ENCODE measurements at places on chromosomes 2 and 18. TPM values are rescaled to one million over a fixed set of nuclear protein-coding genes. Genes with fewer than 3 reads are reported as not detected.
A peak's percentile ranks its signal among the peaks of the same experiment; 100 is the strongest.

DNA sequence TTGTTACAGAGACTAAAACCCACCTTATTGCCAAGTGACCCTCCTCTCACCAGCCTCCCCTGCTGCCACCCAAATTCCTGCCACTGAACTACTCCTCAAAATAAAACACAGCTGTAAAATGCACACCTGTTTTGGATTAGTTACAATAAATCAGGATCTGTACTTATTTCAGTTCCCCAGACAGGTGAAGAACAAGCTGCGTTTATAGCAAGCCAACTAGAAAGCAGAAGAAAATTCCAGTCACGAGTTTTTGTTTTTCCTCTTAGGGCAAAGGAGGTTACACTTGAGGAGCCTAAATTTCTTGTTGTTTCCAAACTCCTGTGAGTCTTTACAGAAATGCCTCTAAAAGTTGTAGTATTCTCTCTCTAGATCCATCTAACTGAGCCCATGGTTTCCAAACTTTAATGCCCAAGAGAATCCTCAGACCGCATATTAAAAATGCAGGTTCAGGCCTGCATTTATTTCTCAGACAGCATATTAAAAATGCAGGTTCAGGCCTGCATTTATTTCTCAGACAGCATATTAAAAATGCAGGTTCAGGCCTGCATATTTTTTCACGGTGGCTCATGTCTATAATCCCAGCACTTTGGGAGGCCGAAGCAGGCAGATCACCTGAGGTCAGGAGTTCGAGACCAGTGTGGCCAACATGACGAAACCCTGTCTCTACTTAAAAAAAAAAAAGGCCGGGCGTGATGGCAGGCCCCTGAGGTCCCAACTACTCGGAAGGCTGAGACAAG lies 62.2 kb downstream of the ALPK2 start:
- H3K4me1 ChIP-seq, result peaks cover 15% of the 10 kb centered on the region
- no peak overlapping the region for H3K4me3 ChIP-seq
- no peak overlapping the region for H3K27ac ChIP-seq
- no peak for DNase-seq
- no peaks in the 10 kb centered on the region for H3K36me3 ChIP-seq

- H3K4me3 ChIP-seq, result no peak overlapping the region
- H3K27ac ChIP-seq, result no peak overlapping the region
- H3K27me3 ChIP-seq, result peaks cover 3% of the 10 kb centered on the region
- DNase-seq, result no peak
- no peaks in the 10 kb centered on the region for H3K4me1 ChIP-seq
These were observed 230.1 kb upstream of the PXDN start for GRCh38 chr2:1974397-1974796.

DNA sequence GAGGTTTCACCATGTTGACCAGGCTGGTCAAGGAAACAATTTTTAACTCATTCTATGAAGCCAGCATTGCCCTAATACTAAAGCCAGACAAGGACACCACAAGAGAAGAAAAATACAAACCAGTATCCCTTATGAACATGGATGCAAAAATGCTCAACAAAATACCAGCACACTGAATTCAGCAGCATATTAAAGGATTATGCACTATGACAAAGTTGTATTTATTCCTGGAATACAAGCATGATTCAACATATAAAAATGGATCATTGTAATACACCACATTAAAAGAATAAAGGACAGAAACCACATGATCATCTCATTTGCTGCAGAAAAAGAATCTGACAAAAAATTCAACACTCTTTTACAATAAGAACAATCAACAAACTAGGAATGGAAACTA lies 138.7 kb downstream of the RAB3GAP1 start:
- no peak overlapping the region for H3K4me3 ChIP-seq
- peaks cover 3% of the 10 kb centered on the region for H3K36me3 ChIP-seq
- H3K4me1 ChIP-seq, result no peaks in the 10 kb centered on the region

- H3K4me1 ChIP-seq, result peaks cover 17% of the 10 kb centered on the region
- no peak for DNase-seq
- peak overlapping the region; percentile 85 for H3K27ac ChIP-seq
- no peaks in the 10 kb centered on the region for H3K36me3 ChIP-seq
- no peaks in the 10 kb centered on the region for H3K27me3 ChIP-seq
These were observed 563 bp downstream of the KIF3C start for GRCh38 chr2:25981596-25982272.

GRCh38 chr2:150410809-150411208 lies 76.7 kb downstream of the RND3 start:
- H3K4me3 ChIP-seq, result no peak overlapping the region
- H3K36me3 ChIP-seq, result no peaks in the 10 kb centered on the region
- no peaks in the 10 kb centered on the region for H3K4me1 ChIP-seq
- H3K27me3 ChIP-seq, result no peaks in the 10 kb centered on the region
- no peak overlapping the region for H3K27ac ChIP-seq
- DNase-seq, result no peak

ANKRD62 gene
- not detected for total RNA-seq

SCN2A gene
- total RNA-seq, result 0.02 TPM

COLEC12 gene
- total RNA-seq, result not detected
